Peyer's patch (tissue), 4 donors: ENCODE measurements at places on chromosomes 13 and 19.

GRCh38 chr13:36129539-36129938 is 1.6 kb downstream of the DCLK1 start:
- DNase-seq = no peak

GRCh38 chr13:40527914-40528313 is 138.5 kb downstream of the FOXO1 start:
- no peak for DNase-seq

GRCh38 chr19:31300422-31300821 is 48.8 kb downstream of the TSHZ3 start:
- no peak for DNase-seq

GRCh38 chr13:74860789-74861188 is 621.2 kb downstream of the TBC1D4 start:
- DNase-seq = no peak

DNA sequence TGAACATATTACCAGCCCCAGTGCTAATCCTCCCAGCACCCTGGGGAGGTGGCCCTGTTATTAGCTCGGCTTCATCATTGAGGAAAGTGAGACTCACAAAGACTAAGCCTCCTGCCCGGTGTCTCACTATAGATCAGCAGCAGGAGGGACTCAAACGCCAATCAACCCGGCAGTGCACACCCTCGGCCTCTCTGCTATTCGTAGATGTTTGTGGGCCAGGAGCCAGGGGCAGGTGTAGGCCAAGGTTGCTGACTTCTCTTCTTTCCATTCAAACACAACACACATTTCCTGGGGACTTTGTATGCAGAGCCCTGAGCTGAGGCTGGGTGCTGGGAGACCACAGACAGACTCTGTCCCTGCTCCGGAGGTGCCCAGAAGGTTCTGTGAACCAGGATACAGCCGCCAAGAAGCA is 9.4 kb upstream of the SBK3 start:
- DNase-seq = no peak

GRCh38 chr19:40570313-40571004 is 6.2 kb upstream of the SHKBP1 start:
- peak; percentile 100 for DNase-seq

DNA sequence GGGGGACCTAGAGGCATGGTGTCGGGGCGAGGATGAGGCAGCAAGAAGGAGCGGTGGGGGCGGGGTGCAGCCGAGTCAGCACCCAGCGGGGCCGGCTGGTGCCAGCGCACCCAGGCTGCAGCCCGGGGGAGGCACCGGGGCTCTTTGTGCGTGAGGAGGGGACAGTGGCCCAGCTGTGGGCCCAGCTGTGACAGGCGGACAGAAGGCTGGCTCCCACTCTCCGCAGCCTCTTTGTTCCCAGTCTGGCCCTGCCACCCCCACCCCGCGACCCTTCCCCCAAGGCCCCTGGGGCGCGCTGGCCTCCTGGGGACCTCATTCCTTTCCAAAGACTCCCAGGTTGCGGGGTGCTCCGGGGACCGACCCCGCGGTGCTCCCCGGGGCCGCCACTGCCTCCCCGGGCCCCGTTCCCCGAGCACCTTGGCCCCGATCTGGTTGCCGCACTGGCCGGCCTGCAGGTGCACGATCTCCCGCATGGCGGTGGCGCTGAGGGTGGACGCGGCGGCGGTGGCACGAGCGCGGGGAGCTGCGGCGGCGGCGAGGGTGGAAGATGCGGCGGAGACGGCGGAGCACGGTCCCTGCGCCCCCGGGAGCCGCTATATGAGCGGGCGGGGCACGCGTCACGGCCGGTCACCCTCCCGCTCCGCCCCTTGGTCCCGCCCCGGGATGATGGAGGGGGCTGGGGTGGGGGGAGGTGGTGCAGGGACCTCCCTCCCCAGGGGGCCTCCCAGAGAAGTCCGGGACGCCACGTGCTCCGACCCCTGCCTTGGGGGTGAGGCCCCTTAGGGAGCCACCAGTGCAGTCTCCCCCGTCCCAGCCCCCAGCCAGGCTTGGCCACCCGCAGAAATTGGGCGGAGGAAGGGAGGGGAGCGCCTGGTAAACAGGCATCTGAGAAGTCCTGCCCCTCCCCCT is at the start of gene TUBB4A:
TUBB4A (minus strand) TSS at position 570 of the 909 bp plus-strand sequence; CDS start at position 473, 97 bp downstream.
- peak; percentile 46 for DNase-seq

- no peak for DNase-seq
These were observed 111.5 kb downstream of the TEX26 start for GRCh38 chr13:31043957-31044356.

- DNase-seq = no peak
These were observed 10.2 kb upstream of the SUPT20H start for GRCh38 chr13:37069597-37070103.

GRCh38 chr13:95301183-95301967 is at the start of gene ABCC4:
TSS of gene ABCC4 (minus strand) at chr13:95301451. CDS start at chr13:95301314, 137 bp downstream.
- DNase-seq = peak; percentile 81

GRCh38 chr13:39273953-39274738 is 235.9 kb downstream of the NHLRC3 start:
- DNase-seq = no peak

GRCh38 chr19:17554968-17555479 is 425 bp upstream of the COLGALT1 start:
- no peak for DNase-seq

DNA sequence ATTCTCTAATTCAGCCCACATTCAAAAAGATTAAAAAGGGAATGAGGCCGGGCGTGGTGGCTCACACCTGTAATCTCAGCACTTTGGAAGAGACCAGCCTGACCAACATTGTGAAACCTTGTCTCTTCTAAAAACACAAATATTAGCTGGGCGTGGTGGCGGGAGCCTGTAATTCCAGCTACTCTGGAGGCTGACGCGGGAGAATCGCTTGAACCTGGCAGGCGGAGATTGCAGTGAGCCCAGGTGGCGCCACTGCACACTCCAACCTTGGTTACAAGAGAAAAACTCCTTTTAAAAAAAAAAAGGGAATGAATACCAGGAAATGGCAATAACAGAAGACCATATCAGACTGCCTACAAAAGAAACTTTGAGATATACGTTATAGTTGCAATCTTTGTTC is 1244.5 kb downstream of the PCDH9 start:
- DNase-seq = no peak

- no peak for DNase-seq
These were observed 537.4 kb downstream of the MYO16 start for GRCh38 chr13:109166804-109167203.
